Stimulated activated CD4-positive, alpha-beta T cell treated with anti-CD3 and anti-CD28 coated beads, Interleukin-2, amount 100 ng/mL, for 24 hours (primary cell): ENCODE measurements at places on chromosomes 12 and 14.

GRCh38 chr12:84397846-84398245, 514.8 kb downstream of the SLC6A15 start:
- DNase-seq = no peak

DNA sequence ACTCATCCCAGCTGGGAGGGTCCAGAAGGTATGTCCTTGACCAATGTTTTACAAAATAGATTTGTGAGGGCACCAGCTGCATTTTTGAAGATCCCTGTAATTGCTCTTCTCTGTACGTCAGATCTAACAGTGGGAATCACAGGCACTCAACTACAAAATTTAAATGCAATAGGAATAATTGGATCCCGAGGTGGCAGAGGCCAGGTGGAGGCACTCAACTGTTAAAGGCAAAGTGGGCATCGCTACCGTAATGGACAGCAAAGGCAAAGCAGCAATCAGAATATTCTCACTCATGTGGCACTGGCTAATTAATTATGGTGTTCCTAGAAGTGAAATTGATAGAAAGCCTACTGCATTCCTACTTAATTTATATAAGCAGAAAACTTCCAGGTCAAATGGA, 27.9 kb upstream of the PSMC1 start:
- no peak for DNase-seq

GRCh38 chr12:92951006-92951405, 21.9 kb upstream of the EEA1 start:
- no peak for DNase-seq

DNA sequence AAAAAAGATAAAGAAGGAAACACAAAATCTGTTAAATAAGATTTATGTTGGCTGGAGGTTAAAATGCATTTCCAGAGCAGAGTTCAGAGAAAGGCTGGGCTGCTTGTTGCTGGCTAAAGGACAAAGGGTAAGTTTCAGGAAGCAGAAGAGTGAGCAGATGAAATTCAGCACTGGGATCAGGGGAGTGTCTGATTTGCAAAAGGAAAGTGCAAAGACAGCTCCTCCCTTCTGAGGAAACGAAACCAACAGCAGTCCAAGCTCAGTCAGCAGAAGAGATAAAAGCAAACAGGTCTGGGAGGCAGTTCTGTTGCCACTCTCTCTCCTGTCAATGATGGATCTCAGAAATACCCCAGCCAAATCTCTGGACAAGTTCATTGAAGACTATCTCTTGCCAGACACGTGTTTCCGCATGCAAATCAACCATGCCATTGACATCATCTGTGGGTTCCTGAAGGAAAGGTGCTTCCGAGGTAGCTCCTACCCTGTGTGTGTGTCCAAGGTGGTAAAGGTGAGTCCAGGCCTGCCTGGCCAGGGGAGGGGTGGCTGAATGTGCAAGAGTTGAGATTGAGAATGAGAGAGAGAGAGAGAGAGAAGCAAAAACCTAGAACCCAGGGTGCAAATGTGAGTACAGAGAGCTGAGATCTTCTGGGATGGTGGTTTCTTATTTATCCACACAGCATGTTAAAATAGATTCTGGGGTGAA, at the start of gene OAS1:
Gene OAS1 (plus strand): TSS at position 251 of the 703 bp plus-strand sequence. CDS start 78 bp downstream, at position 329.
- DNase-seq = no peak

DNA sequence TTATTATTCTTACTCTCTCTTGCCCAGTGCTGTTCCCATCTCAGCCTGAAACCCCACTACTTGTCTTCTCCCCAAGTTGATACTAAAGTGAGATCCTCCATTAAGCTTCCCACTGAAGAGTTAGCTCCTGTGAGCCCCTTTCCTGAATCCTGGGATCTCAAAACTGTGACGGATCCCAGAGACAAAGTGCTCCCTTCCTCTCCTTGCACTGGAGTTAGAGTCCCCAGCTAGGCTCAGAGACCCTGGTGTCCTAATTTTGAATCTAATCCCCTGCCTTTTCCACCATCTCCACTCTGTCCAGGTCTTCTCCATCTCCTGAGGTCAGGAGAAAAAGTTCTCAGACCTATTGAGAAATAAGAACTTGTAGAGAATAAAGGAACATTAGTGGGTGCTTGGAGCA, 17.6 kb upstream of the TBX3 start:
- no peak for DNase-seq

- DNase-seq = no peak
Observed at GRCh38 chr12:1702713-1703112, 11.8 kb downstream of the ADIPOR2 start.

DNA sequence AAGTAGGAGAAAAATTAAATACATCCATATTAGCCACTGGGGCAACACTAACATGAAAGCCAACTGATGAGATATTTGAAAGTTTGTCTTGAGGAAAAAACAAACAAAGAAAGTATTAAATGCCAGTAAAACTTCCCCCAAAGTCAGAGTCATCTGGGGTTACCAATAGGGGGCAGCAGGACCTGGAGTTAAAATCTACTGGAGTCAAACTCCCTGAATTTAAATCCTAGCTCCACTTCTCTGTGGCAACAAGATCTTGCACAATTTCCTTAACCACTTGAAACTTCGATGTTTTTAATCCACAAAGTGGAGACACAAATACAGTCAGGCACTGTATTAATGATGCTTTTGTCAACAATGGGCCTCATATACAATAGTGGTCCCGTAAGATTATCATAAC, 14.4 kb downstream of the PLEKHG7 start:
- DNase-seq = no peak

GRCh38 chr12:108949976-108950375, 70.1 kb downstream of the DAO start:
- DNase-seq = no peak

- DNase-seq = no peak
Observed at GRCh38 chr12:91210144-91210543, 27.5 kb upstream of the DCN start.

DNA sequence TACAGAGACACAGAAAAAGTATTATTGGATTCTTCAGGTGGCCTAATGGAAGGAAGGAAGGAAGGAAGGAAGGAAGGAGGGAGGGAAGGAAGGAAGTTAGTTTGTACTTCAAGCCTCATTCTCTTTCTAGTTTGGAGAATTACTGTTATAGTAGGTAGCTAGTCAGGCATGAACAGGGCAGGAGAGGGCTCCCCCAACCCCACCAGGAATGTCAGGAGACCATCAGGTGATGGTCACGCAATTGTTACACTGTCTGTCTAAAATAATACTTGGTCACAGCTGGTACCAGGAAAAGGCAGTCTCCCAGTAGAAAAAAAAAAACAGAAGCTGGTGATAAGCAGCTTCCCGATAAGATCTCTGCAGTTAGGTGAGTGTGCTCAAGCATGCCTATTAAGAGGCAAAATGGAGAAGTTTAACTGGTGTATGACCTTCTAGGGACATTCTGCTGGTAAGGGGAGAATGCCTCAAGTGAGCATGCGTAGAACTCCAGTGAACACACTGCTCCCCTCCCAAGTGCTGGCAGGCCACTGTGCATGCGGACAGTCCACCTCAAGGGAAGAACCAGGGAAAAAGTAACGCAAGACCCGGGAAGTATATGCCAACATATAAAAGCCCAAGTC, 358.4 kb upstream of the SOX5 start:
- DNase-seq = no peak

- DNase-seq = peak; percentile 67
Observed at GRCh38 chr12:54411391-54412241, 7.5 kb downstream of the ITGA5 start.

DNA sequence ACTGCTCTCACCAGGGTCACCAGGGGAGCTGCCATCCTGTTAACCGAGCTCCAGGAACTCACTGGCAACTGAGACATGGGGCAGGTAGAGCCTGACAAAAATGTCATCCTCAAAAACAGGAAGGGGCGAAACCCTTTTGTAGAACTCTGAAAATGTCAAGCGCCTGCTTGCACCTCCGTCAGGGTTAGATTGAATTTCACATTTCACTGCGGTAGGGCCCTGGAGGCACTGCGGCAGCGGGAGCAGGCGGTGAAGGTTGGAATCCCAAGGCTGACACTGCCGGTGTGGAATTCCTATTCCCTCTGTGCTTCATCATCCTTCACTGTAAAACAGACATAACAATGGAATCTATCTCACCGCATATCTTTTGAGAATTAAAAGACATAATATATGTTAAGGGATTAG, 142.8 kb upstream of the TMCC3 start:
- no peak for DNase-seq

DNA sequence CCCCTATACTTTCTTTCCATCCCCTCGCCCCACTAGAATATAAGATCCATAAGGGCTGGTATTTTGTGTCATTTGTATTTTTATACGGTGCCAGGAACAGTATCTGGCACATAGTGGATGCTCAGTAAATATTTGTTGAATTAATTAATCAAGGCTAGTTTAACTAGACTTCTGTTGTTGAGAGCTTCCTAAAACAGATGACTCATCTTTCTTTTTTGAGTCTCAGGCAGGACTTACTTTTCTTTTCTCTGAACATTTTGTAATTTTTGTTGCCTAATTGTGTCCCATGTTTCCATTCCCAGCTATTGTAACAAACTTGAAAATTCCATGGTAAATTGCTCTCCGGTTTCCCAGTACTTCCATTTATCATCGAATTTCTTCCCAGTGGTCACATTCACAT, 16.7 kb downstream of the STK38L start:
- DNase-seq = no peak

GRCh38 chr14:21352587-21352986, 31.2 kb downstream of the SUPT16H start:
- DNase-seq = no peak

- DNase-seq = no peak
Observed at GRCh38 chr12:93113317-93114006, 184.4 kb upstream of the EEA1 start.

GRCh38 chr12:47158792-47159191, 79.0 kb upstream of the AMIGO2 start:
- no peak for DNase-seq

DNA sequence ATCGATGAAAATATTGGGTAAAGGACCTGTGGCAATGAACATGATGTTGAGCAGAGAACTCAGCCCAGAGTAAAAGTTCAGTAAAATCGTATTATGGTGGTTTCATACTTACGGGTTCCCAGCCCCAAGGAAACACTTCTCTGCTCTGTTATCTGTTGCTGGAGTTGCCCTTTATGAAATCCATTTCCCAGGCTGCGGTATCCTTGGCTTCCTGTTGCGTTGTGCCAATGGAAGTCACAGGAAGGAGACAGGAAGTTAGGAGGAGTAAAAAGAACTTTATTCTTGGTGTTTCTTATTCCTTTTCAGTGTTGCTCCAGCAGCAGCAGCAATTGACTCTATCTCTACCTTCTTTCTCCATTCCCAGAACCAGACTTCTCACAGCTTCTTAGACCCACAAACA, 965.2 kb downstream of the VRK1 start:
- DNase-seq = no peak

- DNase-seq = no peak
Observed at GRCh38 chr14:51865953-51866747, 5.7 kb downstream of the GNG2 start.

DNA sequence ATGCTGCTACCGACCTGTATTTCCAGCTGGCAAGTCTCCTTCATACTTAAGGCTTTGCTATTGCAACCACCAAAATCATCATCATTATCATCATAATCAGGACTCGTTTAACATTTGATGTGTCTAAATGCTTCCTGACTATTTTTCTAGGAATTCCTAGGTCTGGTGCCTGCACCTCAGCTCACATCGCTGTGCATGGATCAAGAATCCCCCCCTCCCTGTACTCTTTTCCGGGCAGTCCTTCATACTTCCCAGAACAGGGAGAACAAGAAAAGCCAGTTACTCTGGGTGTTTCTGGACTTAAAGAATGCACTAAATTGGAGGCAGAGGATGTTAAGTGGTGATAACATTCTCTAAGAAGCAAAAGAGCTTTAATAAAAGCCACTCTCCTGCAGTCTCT, 9.4 kb downstream of the ERP27 start:
- no peak for DNase-seq

DNA sequence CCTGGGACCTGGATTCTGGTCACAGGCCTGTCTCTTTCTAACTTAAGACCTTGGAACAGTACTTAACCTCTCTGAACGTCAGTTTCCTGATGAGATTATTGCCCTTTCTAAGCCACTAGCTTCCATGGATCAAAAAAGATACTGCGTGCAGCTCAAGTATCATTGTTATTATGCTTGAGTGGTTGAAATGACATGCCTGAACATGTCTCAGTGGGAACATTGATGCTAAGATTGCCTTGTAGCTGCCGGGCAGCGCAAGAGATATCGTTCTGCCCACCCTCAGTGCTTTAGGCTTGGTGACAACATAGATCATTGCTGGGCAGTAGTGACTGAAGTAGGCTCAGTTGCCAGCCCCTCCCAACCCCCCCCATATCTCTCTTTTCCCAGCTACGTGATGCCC, 131.9 kb downstream of the SMOC1 start:
- no peak for DNase-seq

GRCh38 chr12:49364989-49365388, 2.3 kb upstream of the SPATS2 start:
- no peak for DNase-seq

DNA sequence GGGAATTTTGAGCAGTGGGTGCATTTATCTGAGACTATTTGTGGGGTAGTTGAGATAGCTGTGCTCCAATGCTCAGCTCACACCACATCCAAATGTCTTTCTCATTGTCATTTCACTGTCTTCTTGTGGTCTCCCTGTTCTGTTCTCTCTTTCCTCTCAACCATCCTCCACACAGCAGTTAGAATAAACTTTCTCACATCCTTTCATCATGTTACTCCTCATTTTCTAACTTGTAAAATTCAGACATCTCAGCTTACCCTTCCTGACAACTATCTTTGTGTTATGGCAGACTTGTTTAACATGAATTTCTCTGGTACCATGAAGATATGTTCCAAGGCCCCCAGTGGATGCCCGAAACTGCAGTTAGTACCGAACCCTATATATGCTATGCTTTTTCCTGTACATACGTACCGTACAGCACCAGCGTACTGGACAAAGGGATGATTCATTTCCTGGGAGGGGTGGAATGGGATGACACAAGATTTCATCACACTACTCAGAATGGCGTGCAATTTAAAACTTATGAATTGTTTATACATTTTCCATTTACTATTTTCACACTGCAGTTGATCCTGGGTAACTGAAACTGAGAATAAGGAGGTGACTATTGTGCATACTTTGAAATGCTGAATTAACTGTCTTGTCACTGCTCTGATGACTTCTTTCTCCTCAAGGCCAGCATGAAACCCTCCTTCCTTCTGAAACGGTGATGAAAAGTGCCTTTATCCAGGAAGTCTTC, 177.1 kb upstream of the SLC38A2 start:
- DNase-seq = peak; percentile 33

DNA sequence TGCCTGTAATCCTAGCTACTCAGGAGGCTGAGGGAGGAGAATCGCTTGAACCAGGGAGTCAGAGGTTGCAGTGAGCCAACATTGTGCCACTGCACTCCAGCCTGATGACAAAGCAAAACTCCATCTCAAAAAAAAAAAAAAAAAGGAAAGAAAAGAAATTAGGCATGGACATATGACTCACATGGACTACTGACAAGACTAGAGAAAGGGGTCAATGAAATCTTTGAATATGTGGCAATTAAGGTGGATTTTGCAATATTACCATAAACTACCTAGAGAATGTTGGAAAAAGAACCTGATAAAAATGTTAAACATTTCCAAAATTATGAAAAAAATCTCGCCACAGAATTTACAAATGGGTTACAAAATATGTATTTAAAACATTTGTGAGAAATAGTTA, 873.6 kb downstream of the C12orf50 start:
- no peak for DNase-seq
